Thyroid gland (tissue), 4 donors: ENCODE measurements at places on chromosomes 2 and 18.

- no peaks in the 10 kb centered on the region for H3K4me1 ChIP-seq
- H3K36me3 ChIP-seq = peaks cover 4% of the 10 kb centered on the region
- H3K4me3 ChIP-seq = no peak overlapping the region
- H3K27ac ChIP-seq = no peak overlapping the region
- DNase-seq = no peak
- no peaks in the 10 kb centered on the region for H3K27me3 ChIP-seq
Observed at GRCh38 chr2:196163285-196163684, 8.1 kb downstream of the STK17B start.

DNA sequence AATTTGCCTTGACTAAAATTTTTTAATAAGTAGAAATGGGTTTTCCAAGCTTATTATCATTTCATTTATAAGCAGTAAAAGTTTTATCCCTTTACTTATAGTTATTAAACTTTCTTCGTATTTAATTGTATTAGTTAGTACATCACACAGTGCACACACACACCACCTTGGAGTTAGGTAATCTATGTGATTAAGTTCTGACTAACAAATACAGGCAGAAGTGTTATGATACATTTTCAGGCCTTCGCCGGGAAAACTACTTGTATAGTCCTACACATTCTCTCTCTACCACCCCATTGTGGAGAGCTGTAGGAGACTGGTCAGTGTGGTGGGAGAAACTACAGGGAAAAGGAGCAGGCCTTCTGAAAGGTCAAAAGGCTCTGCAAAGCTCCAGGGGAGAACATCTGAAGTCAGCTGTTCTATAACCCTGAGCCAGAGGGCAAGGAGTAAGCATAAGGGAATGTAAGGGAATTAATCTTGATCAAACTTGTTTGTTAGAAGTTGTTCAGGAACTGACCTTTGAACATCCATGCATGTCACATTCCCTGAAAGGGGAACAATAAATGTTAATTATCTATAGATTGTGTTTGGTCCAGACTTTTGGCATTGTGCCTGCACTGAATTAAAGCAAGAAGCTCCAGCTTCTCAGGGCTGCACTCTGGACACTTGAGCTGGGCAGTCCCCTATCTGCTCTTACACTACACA lies 231.7 kb downstream of the FSIP2 start:
- H3K36me3 ChIP-seq = no peaks in the 10 kb centered on the region
- H3K27me3 ChIP-seq = no peaks in the 10 kb centered on the region
- no peak overlapping the region for H3K4me3 ChIP-seq
- H3K27ac ChIP-seq = no peak overlapping the region
- DNase-seq = no peak

- DNase-seq = no peak
- peaks cover 4% of the 10 kb centered on the region for H3K36me3 ChIP-seq
- no peak overlapping the region for H3K27ac ChIP-seq
Observed at GRCh38 chr2:36449943-36450392, 94.4 kb downstream of the CRIM1 start.

- no peak overlapping the region for H3K4me3 ChIP-seq
- no peak for DNase-seq
- no peaks in the 10 kb centered on the region for H3K27me3 ChIP-seq
Observed at GRCh38 chr2:2950403-2950952, 427.1 kb downstream of the EIPR1 start.

DNA sequence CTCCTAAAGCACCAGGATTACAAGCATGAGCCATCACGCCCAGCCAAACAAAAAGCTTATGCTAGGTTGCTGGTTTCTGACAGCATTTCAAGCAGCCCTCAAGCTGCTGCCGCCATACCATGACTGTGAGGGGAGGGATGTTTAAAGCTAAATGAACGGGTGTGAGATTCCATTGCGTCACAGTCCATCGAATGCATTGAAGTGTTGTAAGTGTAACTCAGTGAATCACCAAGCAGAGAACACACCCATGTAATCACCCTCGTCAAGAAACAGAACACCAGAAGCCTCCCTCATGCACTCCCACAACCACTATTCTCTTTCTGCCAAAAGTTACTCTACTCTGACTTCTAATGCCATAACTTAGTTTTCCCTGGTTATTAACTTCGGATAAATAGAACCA lies 32.8 kb upstream of the MC5R start:
- H3K4me3 ChIP-seq = no peak overlapping the region
- DNase-seq = no peak
- H3K27me3 ChIP-seq = no peaks in the 10 kb centered on the region
- H3K36me3 ChIP-seq = no peaks in the 10 kb centered on the region

- H3K4me1 ChIP-seq = peaks cover 4% of the 10 kb centered on the region
- H3K27me3 ChIP-seq = no peaks in the 10 kb centered on the region
- DNase-seq = no peak
- no peak overlapping the region for H3K27ac ChIP-seq
- H3K4me3 ChIP-seq = no peak overlapping the region
- no peaks in the 10 kb centered on the region for H3K36me3 ChIP-seq
Observed at GRCh38 chr2:43748333-43748732, 25.5 kb upstream of the DYNC2LI1 start.

- no peaks in the 10 kb centered on the region for H3K27me3 ChIP-seq
- H3K4me1 ChIP-seq = no peaks in the 10 kb centered on the region
- H3K27ac ChIP-seq = no peak overlapping the region
- H3K4me3 ChIP-seq = no peak overlapping the region
Observed at GRCh38 chr2:96157649-96158553, 12.7 kb upstream of the DUSP2 start.

- H3K36me3 ChIP-seq = no peaks in the 10 kb centered on the region
- peak; percentile 15 for DNase-seq
- no peaks in the 10 kb centered on the region for H3K4me1 ChIP-seq
- no peak overlapping the region for H3K4me3 ChIP-seq
Observed at GRCh38 chr2:2600366-2600765, 269.3 kb upstream of the MYT1L start.

- no peak for DNase-seq
- H3K4me1 ChIP-seq = no peaks in the 10 kb centered on the region
- no peak overlapping the region for H3K27ac ChIP-seq
- no peaks in the 10 kb centered on the region for H3K27me3 ChIP-seq
Observed at GRCh38 chr2:100599566-100599965, 36.8 kb downstream of the PDCL3 start.

DNA sequence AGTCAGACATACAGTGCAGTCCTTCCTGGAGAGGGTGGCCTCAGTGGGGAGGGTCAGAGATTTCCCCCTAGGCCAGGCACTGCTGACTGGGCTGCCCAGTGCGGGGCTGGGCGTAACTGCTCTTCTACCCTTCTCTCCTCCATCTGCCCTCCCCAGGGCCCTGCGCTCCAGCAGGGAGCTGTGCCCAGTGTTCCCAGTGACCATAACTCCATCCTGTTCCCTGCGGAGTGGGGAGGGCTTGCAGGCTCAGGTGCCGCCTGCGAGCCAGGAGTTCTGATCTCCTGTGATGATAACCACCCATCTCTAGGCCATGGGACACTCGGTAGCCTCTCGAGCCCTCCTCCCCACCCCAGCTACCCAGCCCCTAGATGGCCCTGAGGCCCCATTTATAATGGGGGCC lies 107.6 kb downstream of the SMAD7 start:
- no peaks in the 10 kb centered on the region for H3K27me3 ChIP-seq
- H3K4me1 ChIP-seq = peaks cover 21% of the 10 kb centered on the region
- H3K36me3 ChIP-seq = no peaks in the 10 kb centered on the region
- DNase-seq = no peak

DNA sequence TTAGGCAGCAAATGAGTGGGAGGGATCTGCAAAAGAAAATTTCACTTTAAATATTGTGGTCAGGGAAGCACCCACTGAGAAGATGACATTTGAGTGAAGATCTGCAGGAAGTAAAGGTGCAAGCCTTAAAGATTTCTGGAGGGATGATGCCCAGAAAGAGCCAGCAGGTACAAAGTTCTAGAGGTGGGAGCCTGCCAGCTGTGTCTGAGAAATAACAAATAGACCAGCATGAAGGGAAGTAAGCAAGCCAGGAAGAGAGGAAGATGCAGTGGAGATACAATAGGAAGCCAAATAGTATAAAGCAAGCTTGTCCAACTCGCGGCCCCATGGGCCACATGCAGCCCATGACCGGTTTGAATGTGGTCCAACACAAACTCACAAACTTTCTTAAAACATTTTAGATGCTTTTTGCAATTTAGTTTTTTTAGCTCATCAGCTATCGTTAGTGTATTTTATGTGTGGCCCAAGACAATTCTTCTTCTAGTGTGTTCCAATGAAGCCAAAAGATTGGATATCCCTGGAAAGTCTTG lies 489.9 kb downstream of the DCC start:
- H3K4me3 ChIP-seq = no peak overlapping the region
- H3K4me1 ChIP-seq = no peaks in the 10 kb centered on the region
- H3K27ac ChIP-seq = no peak overlapping the region
- DNase-seq = no peak
- no peaks in the 10 kb centered on the region for H3K36me3 ChIP-seq

- H3K4me1 ChIP-seq = no peaks in the 10 kb centered on the region
- H3K27ac ChIP-seq = no peak overlapping the region
- H3K27me3 ChIP-seq = no peaks in the 10 kb centered on the region
- peaks cover 5% of the 10 kb centered on the region for H3K36me3 ChIP-seq
- no peak for DNase-seq
- H3K4me3 ChIP-seq = no peak overlapping the region
Observed at GRCh38 chr2:203083328-203083727, 68.7 kb downstream of the NBEAL1 start.

GRCh38 chr2:174198846-174199564 lies 49.3 kb downstream of the OLA1 start:
- H3K4me3 ChIP-seq = no peak overlapping the region
- no peak for DNase-seq

DNA sequence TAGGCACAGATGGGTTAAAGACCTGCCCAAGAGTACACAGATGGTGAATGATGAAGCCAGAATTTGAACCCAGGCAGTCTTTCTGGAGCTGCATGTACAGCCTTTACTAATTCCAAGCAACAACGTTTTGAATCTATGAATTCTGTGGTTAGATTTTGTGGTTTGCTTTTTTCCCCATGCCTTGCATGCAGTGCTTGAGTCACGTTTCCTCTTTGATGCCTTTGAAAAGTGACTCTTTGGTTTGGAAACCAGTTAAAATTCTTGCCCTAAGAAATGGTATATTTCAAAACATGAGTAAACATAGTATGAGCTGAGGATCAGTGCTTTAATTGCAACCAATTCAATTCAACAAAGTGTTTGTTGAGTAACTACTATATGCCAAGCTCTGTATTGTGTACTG lies 48.2 kb upstream of the PPM1B start:
- no peak for DNase-seq
- H3K27me3 ChIP-seq = no peaks in the 10 kb centered on the region
- H3K4me1 ChIP-seq = no peaks in the 10 kb centered on the region
- no peak overlapping the region for H3K27ac ChIP-seq

DNA sequence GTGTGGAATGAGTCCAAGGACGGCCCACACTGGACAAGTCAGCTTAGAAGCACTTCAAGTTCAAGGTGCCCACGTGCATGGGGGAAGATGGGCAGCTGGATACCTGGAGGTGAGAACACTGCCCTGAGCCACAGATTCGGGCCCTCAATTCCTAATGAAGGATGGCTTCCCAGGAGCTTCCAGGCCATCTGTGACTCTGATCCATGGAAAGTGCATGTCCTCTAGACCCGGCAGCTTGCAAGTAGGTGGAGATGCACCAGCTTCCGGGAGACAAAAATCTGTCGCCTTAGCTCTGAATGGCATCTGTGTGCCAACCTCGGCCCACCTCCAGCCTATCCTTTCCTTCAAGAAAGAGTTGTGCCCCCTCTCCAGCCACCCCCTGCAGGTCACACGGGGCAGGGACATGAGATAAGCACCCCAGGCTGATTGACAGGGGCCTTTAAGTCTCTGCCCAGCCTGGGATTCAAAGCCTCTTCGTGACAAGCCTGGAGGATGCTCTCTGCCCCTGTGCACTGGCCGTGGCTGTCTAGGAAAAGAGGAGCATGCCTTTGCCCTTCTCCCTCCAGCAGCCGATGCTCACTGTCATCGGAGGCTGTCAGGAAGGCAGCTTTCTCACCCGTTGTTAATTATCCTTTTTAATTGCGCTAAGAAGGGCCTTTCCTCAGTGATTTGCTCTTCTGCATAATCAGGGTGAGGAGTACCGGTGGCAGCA lies 65.5 kb downstream of the BIN1 start:
- no peaks in the 10 kb centered on the region for H3K36me3 ChIP-seq
- H3K4me1 ChIP-seq = peaks cover 12% of the 10 kb centered on the region
- no peaks in the 10 kb centered on the region for H3K27me3 ChIP-seq

GRCh38 chr2:55721596-55722215 lies 28.1 kb upstream of the PNPT1 start:
- DNase-seq = no peak
- H3K4me3 ChIP-seq = no peak overlapping the region
- no peaks in the 10 kb centered on the region for H3K36me3 ChIP-seq
- H3K27ac ChIP-seq = no peak overlapping the region

DNA sequence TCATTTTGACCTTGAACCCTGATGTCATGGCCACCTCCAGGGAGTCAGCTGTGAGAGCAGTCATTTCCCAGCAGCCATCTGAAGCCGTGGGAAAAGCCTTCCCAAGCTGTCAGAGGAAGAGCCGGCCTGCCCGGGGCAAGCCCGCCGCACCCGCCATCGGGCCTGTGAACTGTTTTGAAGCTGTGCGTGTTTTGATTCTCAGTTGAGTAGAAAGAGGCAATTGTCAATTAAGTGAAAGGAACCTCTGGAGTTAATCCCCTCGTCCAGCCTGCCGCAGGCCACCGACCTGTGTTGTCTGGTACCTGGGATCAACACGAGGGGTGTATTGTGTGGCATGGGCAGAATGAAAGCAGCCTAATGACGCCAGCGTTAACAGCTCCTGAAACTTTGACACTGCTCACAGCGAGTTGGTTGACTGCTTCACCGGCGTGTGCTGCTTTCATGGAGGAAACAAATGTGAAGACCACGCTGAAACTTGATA lies 318.4 kb downstream of the AGAP1 start:
- no peak overlapping the region for H3K4me3 ChIP-seq
- H3K27ac ChIP-seq = no peak overlapping the region
- no peak for DNase-seq
- H3K27me3 ChIP-seq = no peaks in the 10 kb centered on the region
- H3K36me3 ChIP-seq = no peaks in the 10 kb centered on the region
- H3K4me1 ChIP-seq = no peaks in the 10 kb centered on the region

DNA sequence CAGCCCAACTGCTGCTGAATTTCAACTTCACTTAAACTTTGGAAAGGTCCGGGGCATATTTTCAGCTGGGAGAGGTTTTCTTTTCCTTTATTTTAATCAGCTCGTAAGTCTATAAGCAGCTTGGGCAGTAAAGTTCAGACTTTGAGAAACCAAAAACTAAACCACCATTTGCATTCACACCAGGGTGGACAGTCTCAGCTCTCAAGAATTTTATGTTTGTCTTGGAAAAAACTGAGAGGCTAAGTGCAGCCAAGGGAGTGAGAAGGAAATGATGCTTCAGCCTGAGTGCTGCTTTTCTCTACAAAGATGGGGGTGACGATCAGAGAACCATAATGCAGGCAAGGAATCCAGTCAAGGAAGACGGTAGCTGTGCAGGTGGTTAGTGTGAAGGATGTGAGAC lies 30.2 kb downstream of the MCFD2 start:
- DNase-seq = no peak
- no peaks in the 10 kb centered on the region for H3K27me3 ChIP-seq
- no peaks in the 10 kb centered on the region for H3K36me3 ChIP-seq
- no peak overlapping the region for H3K27ac ChIP-seq

- no peak overlapping the region for H3K4me3 ChIP-seq
- no peaks in the 10 kb centered on the region for H3K27me3 ChIP-seq
- peaks cover 14% of the 10 kb centered on the region for H3K4me1 ChIP-seq
- no peak for DNase-seq
Observed at GRCh38 chr18:25326361-25326952, 25.5 kb downstream of the ZNF521 start.
